Omental fat pad (tissue), 4 donors: ENCODE measurements at places on chromosomes 16 and 17. TPM values are rescaled to one million over a fixed set of nuclear protein-coding genes. Genes with fewer than 3 reads are reported as not detected.

ZSCAN10 gene
- total RNA-seq: 0.28 TPM

DNA sequence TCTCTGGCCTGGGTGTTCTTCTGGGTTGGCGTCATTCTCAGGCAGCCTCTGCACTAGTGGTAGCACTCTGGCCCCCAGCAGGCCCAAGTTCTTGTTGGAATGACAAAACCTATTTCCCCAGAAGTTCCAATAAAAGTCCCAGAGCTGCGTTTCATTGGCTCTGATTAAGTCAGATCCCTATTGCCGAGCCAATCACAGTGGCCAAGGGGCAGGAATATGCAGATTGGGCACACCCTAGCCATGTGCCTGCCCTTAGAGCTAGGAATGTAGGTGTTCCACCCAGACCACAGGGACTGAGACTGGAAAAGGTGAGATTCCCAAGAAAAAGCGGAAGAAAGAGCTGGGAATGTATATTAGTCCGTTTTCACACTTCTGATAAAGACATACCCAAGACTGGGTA lies 44.9 kb upstream of the POLR3E start:
- DNase-seq: no peak

GRCh38 chr16:13875614-13876284 lies 44.2 kb upstream of the ERCC4 start:
- DNase-seq: no peak

DNA sequence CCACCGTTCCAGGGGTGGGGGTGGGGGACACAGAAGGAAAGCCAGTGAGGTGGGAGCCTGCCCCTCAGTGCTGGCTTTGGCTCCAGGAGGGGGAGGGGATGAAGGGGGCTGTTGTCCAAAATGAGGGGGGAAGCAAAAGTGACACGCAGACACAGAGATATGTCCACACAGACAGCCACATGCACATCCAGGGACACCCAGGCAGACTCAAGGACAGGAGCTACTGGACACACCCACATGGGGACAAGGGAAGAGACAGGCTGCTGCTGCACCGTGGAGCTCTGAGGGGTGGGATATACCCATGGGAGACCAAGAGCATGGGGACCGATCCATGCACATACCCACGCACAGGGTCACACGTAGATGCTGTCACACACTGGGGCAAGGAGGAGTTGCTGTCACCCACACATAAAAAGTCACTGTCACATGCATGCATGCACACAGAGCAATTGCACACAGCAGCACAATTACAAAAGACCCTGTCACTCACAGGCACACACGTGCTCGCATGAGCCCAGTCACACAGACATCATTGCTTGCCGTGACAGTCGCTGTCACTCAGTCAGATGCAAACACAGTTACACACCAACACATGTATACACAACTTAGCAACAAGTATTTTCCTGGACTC lies 1.3 kb downstream of the THRA start:
- DNase-seq: no peak

GRCh38 chr16:74297145-74297665 lies 591 bp downstream of the PSMD7 start:
- DNase-seq: peak; percentile 38

DNA sequence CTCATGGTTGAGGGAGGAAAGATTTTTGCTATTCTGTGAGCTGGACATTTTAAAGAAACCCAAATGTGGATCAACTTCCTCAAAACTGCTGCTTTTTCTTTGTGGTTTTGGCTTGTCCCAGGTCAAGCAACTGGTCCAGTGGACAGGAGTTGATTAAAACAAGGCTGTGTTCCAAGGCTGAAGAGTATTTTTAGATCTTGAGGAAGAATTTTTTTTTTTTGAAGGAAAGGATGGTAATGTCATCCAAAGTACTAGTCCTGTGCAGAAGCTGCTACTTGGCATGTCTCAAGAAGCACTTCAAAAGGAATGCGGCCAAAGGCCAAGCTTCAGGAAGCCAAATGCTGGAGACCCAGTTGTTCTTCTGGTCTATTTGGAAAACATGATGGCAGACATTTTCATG lies 8.0 kb upstream of the MYH2 start:
- no peak for DNase-seq

NTN1 gene
- 0.69 TPM for total RNA-seq

SLX4 gene
- total RNA-seq: 4.4 TPM

CD300LG gene
- 73.0 TPM for total RNA-seq

GRCh38 chr16:31877876-31878642 lies 4.5 kb downstream of the ZNF267 start:
- DNase-seq: no peak

DNA sequence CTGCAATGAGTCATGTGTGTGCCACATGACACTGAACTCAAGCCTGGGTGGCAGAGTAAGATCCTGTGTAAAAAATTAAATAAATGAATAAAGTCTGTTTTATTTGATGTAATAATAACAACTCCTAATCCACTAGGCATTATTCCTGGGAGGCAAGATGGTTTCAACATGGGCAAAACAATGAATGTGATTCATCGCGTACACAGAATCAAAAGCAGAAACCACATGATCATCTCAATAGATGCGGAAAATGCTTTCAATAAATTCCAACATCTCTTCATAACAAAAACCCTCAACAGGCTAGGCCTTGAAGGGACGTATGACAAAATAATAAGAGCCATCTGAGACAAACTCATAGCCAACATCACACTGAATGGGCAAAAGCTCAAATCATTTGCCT lies 195.4 kb downstream of the CDH11 start:
- no peak for DNase-seq

EME2 gene
- total RNA-seq: 7.8 TPM

- no peak for DNase-seq
Measured at GRCh38 chr17:65554553-65555223, 6.8 kb downstream of the AXIN2 start.

CIAO2B gene
- 50.4 TPM for total RNA-seq

DNA sequence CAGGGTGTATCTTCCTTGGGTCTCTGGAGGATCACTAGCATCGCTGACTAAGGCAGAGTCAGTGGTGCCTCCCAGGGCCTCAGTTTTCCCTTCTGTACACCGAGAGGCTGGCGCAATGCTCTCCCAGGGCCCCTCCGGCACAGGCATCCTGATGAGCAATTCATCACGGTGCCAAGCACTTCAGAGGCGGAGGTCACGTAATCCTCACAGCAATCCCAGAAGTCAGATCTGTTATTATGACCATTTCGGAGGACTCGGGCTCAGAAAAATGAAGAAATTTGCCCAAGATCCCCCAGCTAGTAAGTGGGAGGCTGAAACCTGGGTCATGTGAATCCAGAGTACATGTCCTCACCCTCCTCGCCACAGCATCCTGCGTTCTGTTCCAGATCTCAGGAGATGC lies 46.5 kb downstream of the AIPL1 start:
- DNase-seq: no peak

CCDC144A gene
- 1.1 TPM for total RNA-seq

GRCh38 chr16:18846416-18846815 lies 45.1 kb upstream of the ARL6IP1 start:
- no peak for DNase-seq

APOBR gene
- 11.5 TPM for total RNA-seq

- DNase-seq: no peak
Measured at GRCh38 chr16:19142939-19143598, 25.0 kb upstream of the SYT17 start.

GABARAPL2 gene
- total RNA-seq: 76.9 TPM

GRCh38 chr17:45155483-45155882 lies 6.2 kb upstream of the HEXIM2 start:
- DNase-seq: no peak

- DNase-seq: no peak
Measured at GRCh38 chr17:81334391-81334901, 39.3 kb upstream of the SLC38A10 start.

DNA sequence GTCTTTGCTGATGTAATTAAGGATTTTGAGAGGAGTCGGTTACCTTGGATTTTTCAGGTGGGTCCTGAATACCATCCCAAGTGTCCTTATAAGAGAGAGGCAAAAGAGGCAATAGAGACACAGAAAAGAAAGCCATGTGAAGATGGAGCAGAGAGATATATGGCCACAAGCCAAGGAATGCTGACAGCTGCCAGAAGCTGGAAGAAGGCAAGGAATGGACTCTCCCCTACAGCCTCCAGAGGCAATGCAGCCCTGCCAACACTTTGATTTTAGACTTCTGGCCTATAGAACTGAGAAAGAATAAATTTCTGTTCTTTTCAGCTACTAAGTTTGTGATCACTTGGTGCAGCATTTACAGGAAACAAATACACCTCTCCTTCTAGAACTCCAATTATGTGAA lies 8.2 kb upstream of the RNFT1 start:
- DNase-seq: no peak

FUS gene
- 136 TPM for total RNA-seq

OTOP3 gene
- not detected for total RNA-seq

NPB gene
- total RNA-seq: 1.4 TPM

SLC5A10 gene
- not detected for total RNA-seq
